Fibroblast of villous mesenchyme (primary cell): ENCODE measurements at places on chromosomes 5 and 9. TPM values are rescaled to one million over a fixed set of nuclear protein-coding genes. Genes with fewer than 3 reads are reported as not detected.

Gene SPOCK1
- 49.0 and 54.8 TPM in 2 replicates for total RNA-seq

DNA sequence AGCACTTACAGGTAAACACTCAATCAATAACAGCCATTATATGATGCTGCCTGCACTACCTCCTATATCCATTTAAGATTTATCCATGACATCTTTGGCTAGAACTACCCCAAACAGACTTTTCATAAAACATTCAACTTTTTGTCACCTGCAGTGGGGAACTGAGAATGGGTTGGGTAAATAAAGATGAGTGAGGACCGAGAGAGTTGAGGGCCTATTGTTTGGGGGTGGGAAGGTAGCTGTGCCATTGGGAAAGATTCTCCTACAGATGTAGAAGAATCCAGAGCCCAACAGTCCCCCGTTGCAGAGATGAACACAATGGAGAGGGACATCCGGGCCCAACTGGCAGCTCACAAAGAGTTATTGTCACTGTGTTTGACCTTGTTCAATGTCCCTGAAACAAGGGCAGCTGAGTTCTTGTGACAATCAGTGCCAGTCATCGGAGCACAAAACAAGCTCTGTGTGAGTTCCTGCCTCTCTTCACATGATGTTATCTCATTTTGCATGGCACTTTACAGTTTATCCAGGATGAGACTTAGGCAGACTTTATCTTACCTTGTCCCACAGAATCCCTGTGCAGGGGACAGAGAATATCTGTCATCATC is 11.5 kb upstream of the SLC31A2 start:
- no peak for DNase-seq

DNA sequence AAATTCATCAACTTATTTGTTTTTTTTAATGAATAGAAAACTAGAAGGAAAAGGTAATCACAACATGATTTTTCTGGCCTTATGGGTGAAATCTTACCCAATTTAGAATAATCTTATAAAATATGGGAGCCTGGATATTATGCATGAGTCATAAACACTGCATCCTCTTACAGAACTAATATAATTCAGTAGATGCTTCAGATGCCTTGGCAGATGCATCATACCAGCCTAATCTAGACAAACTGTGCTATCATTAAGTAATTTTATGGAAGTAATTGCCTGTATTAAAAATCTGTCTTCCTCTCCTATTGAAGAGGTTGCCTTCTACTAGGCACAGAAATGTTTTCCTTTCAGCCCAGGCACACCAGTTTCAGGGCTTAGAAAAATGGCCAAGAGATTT is 2384.6 kb upstream of the WWC1 start:
- no peak for DNase-seq

- DNase-seq, result no peak
These were observed 18.7 kb downstream of the ADAMTS13 start for GRCh38 chr9:133440874-133441273.

GRCh38 chr5:151047814-151048425 is 27.5 kb downstream of the GPX3 start:
- peak; percentile 24 for DNase-seq

- DNase-seq, result no peak
These were observed 7.8 kb upstream of the ZDHHC12 start for GRCh38 chr9:128731691-128732090.
